ENCODE measurements at places on chromosomes 2 and 18.

DNA sequence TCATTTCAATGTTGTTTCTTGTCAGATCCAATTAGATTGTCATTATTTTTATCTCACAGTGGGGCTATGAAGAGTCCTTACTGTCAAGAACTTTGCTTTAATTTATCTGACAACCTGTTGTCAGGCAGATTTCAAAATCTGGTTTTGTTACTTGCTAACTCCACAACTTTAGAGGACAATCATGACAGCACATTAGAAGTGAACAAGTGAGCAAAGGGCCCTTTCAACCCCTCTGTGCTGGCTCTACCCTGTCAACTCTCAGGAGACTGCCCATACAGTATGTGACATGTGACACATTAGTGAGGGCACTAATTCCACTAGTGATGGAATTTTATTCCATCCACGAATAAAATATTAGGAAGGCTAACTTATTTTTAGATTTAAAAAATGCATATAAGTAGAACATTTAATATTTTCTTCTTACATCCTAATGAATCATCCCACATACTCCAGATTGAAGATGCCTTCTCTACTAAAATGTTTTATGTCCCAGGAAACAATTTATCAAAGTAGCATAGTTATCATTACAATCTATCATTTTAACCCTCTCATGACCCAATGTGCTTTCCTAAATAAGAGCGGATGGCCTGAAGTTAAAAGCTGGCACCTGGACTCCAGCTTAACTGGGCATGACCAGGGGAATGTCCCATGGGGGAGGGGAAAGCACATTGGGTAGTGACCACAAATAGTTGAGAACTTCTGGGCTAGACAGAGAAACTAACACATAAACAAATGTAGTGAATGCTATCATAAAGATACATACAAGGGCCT is 97.6 kb upstream of the PPP1CB start:
- no peak for DNase-seq

DNA sequence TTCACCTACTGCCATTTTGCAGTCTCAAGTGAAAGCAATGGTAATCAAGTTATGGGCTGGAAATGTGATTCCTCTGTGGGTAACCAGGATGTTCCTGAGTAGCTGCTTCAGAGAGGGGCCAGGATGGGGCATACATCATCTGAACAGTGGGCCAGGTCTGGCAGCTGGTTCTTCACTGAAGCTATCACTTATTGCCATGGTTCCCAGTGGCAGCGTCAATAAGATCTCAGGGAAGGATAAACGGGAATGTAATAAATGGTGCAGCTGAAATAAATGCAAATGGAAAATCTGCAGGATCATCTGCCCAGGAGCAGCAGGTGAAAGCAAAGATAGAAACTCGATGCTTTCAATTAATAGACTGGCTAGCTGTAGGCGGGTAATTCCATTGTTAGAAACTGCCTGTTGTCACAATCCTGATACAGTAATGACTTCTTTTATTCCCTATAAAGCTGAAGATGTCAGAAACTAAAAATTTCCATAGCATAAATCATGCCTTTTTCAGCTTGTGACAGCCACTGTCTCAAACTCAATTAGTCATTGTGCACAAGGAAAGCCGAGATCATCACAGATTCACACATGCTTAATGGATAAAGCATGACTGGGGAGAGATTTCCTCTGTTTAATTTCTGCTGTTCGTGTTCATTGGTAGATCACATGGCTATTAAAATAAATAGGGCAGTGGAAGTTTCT is 56.2 kb upstream of the CCDC85A start:
- no peak for DNase-seq

DNA sequence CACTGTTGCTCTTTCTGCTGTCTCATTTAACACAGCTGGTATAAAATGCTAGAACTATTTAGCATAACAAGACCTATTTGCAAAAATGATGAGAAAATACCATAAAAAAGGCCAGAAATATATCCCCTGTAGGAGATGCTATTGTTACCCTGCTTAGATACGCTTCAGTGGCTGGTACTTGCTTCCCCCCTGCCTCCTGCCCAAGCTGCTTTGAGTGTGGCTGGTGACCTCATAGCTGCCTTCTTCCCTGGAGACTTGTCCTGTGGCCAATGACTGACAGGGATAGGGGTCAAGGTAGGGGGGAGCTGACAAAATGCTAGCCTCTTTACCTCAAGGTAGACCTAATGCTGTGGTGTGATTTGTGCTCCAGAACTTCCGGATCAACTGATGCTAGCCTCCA is 150.2 kb upstream of the ZEB2 start:
- no peak for DNase-seq

- DNase-seq = no peak
Measured at GRCh38 chr18:13276530-13277520, 58.3 kb downstream of the LDLRAD4 start.

DNA sequence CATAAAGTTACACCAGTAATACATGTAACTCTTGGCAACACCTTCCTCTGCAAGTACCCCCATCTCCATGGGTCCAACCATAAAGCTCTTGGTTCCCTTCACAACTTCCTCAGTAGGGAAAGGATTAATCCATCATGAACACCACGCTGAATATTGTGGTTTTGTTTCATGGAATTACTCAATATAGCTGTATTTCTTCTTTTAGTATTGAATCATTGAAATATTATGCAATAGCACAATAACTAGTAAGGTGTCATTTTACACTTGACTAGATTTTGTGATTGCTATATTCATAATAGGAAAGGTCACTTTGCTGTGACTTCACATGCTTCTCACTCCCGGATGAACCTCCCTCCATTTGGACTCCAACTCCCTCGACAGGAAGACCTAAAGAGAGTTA is 29.7 kb upstream of the PID1 start:
- no peak for DNase-seq

GRCh38 chr2:85889627-85890281 is 964 bp upstream of the ST3GAL5 start:
- no peak for DNase-seq

DNA sequence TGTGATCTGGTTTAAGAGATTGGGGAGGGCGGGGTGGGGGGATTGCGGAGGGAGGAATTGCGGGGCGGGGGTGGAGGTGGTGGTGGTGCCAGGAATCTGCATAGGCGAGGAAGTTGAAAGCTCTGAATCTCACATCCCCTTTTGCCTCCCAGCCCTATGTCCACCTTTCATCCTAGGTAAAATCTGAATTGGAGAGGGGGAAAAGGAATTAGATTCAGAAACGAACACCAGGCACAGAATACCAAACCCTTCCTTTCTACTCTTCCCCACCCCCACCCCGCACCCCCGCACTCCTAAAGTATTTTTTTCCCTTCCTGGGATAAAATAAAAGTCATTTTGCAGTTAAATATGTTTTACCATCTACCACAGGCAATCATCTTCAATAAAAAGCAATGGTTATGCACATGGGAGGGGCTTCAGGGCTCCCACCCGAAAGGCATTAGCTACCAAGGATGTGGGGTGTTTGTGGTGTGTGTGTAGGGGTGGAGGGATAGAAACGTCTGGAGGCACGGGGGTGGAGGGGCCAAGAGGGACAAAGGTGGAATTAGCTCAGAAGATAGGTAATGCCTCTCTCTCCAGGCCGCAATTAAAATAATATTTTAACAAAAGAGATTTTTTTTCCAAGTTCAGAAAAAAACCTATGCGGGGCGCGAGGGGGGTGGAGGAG is 1.8 kb downstream of the IGFBP5 start:
- DNase-seq = no peak

DNA sequence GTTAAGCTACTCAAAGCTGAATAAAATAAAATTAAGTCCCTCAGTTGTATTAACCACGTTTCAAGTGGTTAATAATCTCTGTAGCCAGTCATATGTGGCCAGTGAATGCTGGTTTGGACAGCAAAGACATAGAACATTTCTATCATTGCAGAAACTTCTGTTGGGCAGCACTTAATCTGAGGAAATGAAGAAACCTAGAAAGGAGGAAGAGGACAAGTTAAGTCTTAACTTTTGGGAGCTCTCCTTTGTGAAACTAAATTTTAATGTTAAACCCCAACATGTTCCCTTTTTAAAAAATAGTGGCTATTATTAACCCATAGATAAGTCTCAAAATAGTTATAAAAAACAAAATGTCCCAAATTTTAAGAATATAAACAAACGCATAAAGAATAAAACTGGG is 421.3 kb downstream of the ARHGAP15 start:
- DNase-seq = no peak

- DNase-seq = no peak
Measured at GRCh38 chr2:232533944-232534710, 5.4 kb upstream of the CHRNG start.

Measured in stimulated activated CD4-positive, alpha-beta T cell treated with anti-CD3 and anti-CD28 coated beads, TNF-alpha, amount 100 ng/mL, for 4 hours (primary cell).